DMS79 treated with DMSO at 0.1 percent for 48 hours (cell line): ENCODE measurements at places on chromosomes 3 and 15.

DNA sequence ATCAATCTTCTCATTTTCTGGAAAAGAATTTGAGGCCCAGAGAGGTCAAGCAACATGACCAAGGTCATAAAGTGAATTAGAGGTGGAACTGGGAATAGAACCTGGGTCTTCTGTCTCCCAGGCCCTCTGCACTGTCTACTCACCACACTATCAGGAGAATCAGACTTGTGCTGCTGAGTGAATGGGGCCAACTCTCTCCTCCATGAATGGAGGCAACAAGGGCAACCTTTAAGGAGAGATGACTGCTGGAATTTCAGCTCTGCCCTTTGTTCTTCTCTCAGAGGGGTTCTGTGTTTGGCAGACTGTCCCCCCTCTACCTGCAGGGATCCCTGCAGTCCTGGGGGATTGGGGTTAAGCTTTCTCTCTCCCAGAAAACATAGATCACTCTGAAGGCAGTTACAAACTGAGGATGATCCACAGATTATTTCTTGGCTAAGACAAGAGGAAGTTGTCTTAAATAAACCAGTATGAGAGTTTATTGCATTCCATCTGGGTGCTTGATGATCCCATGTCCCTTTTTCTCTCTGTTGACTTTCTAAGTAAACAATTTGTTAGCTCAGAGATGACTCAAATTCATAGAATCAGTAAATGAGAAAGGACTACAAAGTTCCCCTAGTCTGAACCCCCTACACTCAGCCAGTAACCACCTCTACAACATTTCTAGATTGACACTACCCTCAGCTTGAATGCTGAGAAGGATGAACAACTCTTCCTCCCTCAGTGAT is 99.0 kb upstream of the LIPC start:
- no peak for DNase-seq

GRCh38 chr15:56767315-56767714 is 34.0 kb upstream of the ZNF280D start:
- no peak for DNase-seq

GRCh38 chr3:68972358-68972979 is 40.1 kb upstream of the TAFA4 start:
- DNase-seq, result peak; percentile 0

DNA sequence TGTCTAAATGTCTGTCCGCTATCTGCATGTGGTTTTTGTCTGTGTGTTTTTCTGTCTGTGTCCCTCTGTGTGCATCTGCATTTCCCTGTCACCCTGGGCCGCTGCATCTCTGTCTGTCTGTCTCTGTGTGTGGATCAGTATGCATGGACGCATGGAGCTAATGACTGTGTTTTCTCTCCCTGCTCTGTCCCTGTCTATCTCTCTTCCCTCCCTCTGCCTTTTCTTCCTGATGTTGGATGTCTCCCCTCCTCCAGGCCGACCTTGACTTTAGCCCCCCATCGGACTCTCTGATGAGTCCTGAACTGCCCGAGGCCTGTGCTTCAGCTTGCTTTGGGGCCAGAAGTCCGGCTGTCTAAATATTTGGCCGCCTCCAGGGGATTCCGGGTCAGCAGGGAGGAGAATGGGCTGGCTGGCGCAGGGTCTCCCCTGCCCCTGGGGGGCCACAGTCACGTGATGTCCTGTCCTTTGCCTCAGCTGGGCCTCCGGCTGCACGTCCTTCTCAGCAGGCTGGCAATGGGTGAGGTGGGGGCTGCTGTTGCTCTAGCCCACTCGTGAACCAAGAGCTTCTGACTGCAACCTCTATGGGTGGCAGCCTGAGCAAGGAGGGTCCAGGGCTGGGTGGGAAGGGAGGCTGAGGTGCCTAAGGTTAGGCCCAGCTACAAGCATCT is 3.7 kb downstream of the SLC38A3 start:
- DNase-seq, result no peak

DNA sequence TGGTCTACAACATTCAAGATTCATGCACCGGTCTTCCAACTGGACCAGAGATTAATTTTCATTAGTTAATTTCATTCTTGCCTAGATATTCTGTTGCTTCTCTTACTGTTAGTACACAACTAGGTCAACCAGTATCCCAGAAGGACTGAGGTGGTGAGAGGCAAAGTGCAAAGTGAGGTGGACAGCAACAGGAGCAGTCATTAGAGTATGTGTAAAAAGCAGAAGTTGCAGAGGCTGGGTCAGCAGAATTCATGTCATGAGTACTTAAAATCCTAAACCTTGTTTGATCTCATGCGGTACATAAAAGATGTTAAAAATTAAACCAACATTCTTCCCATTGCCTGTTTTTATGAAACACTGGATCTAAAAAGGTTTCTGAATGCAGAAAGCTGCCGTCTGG is 46.7 kb downstream of the PARP14 start:
- no peak for DNase-seq

DNA sequence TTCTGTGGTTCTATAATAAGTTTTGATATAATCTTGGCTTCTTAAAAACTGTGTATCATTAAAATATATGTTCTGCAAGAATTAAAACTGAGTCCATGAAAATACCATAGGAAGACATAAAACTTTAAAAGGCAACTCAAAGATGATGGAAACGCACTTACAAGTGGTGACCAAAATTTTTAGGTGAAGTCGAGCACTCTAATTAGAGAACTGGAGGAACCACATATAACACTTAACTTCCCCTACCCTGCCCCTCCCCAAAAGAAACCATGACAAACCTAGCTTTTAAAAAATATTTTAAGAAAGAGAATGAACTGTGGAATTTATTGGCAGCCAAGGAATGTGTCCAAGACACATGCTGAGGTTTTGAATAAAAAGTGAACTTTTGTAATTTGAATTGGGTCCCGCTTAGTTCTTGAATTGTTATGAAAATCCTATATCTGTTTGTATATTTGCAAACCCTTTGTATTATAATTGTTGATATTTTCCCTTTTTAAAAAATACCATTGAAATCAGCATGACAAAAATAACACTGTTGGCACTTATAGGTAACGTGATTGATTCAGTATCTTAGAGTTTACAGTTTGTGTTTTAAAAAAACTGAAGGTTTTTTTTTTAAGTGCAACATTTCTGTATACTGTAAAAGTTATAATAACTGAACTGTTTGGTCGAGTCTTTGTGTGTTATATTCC is 7.7 kb downstream of the NR2F2 start:
- DNase-seq, result no peak

GRCh38 chr3:66271231-66271630 is 50.4 kb downstream of the SLC25A26 start:
- no peak for DNase-seq

- peak; percentile 11 for DNase-seq
These were observed 858 bp downstream of the NTRK3 start for GRCh38 chr15:88255484-88256278.

- DNase-seq, result no peak
These were observed 18.6 kb downstream of the ARRDC4 start for GRCh38 chr15:97979140-97979520.

DNA sequence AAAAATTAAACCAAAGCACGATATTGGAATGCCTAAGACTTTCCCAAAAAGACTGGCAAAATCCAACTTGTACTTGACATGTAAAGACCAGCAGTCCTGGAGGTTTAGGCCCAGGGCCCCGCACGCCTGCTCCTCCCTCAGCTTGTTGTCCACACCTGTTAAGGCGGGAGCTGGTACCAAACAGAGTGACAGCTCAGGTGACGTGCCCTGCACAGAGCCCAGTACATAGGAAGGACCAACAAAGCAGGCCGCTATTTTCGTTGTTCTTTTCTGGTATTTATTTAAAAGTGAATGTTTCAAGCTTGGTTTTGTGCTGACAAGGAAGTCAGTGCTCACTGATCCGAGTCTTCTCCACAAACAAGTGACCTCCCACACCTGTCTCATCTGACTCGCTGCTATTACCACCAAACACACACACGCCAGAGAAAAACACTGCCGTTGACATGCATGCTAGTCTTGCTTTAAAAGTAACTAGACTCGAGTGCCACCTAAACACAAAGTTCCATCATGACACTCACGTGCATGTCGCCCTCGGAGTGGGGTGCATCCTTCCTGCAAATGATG is 50.2 kb downstream of the HERC2 start:
- no peak for DNase-seq

DNA sequence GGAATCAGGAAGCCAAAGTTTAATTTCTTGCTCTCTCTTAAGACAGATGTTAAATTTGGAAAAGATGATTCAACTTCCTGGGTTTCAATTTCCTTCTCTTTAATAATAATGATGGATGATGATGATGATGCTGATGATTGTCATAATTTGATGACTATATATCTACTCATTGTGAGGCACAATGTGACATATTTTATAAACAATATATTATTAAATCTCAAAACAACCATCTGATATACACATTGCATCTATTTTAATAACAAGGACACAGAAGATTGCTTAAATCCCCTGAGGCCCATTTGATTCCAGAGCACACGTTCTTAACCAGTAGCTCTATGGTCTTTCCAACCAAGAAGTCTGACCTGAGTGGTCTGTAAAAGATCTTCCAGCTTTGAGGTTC is 124.0 kb downstream of the CNTN6 start:
- no peak for DNase-seq

GRCh38 chr15:62847900-62848489 is 194.6 kb upstream of the TPM1 start:
- no peak for DNase-seq

GRCh38 chr3:127501177-127501576 is 89.4 kb downstream of the TPRA1 start:
- DNase-seq, result no peak

GRCh38 chr3:18743761-18744160 is 318.6 kb upstream of the SATB1 start:
- no peak for DNase-seq

DNA sequence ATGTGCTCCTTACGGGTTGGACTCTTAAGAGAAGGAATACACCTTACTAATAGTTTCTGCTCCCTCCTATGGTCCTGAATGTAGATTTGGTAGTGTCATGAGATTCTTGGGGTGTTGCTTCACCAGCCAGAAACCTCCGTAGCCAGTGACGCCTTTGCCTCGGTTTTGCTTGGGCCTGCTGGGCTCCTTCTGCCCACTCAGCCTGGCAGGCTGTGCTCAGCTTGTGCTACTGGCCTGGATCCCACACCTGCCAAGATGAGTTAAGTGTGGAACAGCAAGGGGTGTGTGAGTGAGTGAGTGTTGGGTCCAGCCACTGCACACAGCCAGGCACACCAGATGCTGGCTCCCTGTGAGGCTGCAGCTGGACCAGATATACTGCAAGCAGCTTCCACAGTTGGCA is 560.1 kb downstream of the NLGN1 start:
- no peak for DNase-seq

GRCh38 chr3:58164199-58164879 is 46.4 kb downstream of the DNASE1L3 start:
- peak; percentile 36 for DNase-seq

- DNase-seq, result no peak
These were observed 34.3 kb upstream of the RAD51 start for GRCh38 chr15:40660686-40661085.
